ENCODE measurements at places on chromosomes 4 and X.

- DNase-seq = no peak
Observed at GRCh38 chr4:5050520-5051277, 581 bp upstream of the STK32B start.

DNA sequence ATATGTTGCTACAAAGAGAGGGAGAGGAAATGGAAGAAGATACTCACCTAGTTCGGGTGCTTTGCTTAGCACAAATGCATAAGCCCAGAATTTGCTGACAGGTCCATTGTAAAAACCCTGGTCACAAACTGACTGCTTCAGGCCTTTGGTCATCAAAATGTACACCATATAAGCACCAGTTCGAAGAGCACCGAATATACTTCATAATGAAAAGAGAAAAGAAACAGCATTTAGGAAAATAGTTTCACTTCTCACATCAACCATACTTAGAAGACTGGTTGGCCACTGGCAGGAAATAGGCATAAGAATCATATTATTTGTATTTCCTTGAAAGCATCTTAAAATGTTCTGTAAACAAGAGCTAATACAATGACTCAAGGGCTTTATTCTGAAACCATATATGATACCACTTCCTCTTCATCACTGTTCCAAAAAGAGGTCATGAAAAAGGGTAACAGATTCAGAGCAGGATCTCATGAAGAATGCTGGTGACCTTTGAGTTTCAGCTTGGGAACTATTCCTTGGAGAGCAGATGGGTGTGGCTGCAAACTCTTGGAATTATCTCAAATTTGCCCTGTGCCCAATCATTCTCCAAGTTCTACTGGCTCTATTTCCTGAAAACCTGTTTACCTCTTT is 138.7 kb downstream of the ELOVL6 start:
- peak; percentile 30 for DNase-seq

- DNase-seq = peak; percentile 75
Observed at GRCh38 chrX:130097507-130098209, 12.6 kb downstream of the ELF4 start.

GRCh38 chr4:109248322-109248900 is 54.0 kb downstream of the COL25A1 start:
- no peak for DNase-seq

DNA sequence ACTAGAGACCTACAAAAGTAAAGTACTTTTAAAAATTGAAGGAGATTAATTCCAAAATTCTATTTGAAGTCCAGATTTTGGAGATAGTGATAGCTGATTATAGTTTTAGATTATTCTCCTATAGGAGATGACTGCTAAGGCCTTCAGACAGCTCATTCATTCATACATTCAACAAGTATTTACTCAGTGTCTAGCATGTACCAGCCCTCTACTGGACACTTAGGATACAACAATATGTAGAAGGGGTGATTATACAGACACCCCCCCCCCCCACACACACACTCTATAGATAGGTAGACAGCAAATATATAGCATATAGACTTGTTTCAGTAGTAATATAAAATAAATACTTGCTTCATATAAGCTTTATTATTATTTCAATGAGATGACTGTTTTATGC is 60.4 kb upstream of the TAF9B start:
- no peak for DNase-seq

DNA sequence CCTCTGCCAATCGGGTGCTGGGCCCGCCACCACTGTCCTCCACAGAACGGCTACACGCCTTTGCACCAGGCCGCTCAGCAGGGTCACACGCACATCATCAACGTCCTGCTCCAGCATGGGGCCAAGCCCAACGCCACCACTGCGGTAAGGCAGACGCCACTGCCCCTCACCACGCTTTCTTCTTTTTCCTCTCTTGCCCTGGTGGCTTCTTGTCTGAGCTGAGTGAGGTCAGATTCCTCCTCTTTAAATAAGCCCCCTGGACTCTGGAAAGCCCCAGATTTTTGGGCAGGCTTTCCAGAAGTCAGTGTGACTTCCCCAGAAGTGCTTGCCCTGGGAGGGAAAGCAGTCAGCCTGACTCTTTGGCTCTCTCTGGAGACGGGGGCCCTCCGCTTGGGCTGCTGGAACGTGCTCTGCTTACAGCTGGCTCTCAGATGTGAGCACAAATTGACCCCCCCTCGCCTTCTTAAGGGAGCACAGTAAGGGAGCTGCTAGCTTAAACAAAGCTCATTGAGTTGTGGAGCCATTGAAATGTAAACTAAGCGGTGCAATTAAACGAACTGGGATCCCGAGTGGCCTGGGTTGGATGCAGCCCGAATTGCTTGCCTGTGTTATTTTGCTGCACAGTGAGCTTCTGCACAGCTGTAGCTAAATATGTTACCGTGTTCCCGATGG is 243.1 kb downstream of the ANK2 start:
- no peak for DNase-seq

DNA sequence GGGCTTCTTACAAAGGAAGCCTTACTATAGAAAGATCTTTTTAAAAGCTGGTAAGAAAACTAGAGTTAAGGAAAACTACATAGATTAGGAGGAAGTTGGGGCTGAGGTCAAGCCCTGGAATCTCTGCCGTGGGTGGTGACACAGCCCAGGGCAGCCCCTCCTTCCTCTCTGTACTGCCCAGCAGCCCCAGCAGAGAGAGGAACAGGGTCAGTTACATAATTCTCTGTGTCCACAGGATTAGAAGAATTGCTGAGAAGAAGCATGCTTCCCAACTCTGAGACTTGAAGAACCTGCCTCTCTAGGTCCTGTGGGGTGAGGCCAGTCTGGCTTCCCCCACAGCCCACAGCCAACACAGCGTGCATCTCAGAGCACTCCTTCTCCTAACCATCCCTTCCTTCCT is 9.2 kb upstream of the ABLIM2 start:
- no peak for DNase-seq

DNA sequence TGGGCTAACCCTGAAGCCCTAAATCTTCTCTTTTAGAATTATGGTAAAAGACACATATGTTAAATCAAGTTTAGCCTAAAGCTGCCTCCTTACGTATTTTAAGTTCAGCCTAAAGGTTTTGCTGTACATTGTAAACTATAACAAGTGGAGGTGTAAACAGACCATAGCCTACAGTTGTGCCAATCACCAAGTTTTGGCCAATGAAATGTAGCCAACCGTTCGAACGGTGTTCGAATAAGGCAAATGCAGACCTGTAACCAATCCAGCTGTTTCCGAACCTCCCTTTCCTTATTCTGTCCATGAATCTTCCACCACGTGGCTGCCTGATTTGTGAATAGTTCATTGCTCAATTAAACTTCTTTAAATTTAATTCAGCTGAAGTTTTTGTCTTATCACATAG is 52.1 kb upstream of the TBC1D9 start:
- DNase-seq = no peak

DNA sequence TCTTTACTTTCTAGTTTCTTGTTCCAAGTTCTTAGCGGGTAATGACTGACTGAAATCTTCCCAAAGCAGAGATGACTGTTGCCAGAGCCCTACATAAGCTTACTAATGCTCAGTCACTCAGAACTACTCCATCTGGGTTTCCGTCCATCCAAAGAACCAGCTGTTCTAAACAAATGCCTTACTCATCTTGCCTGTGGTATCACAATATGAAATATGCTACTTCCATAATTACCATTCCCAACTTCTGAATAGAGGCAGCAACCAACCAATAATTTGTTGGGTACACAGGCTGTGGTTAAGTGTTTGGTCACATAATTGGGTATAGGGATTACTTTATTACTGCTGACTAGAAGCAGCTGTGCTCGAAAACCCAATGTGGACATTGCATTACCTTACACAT is 930.2 kb upstream of the DIAPH2 start:
- DNase-seq = no peak

DNA sequence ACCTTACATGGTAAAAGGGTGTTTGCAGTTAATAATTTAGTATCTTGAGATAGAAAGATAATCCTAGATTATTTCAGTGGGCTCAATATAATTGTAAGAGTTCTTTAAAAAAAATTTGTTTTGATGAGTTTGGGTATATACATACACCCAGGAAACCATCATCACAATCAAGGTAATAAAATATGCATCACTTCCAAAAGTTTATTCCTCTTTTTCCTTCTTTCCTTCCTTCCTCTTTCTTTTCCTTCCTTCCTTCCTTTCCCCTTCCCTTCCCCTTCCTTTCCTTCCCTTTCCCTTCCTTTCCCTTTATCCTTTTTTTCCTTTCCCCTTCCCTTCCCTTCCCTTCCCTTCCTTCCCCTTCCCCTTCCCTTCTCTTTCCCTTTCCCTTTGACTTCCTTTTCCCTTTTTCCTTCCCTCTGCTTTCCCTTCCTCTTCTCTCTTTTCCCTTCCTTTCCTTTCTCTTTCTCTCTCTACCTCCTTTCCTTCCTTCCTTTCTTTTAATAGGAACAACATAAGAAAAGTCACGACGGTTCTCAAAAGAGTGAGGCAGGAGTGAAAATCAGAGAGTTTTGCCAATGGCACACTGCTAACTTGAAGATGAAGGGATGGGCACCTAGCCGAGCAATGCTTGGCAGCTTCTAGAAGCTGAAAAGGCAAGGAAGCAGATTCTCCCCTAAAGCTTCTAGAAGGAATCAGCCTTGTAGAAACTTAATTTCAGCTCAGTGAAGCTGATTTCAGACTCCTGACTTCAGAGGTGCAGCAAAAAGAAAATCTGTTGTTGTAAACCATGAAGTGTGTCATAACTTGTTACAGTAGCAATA is 2050.2 kb upstream of the AGA start:
- DNase-seq = no peak

DNA sequence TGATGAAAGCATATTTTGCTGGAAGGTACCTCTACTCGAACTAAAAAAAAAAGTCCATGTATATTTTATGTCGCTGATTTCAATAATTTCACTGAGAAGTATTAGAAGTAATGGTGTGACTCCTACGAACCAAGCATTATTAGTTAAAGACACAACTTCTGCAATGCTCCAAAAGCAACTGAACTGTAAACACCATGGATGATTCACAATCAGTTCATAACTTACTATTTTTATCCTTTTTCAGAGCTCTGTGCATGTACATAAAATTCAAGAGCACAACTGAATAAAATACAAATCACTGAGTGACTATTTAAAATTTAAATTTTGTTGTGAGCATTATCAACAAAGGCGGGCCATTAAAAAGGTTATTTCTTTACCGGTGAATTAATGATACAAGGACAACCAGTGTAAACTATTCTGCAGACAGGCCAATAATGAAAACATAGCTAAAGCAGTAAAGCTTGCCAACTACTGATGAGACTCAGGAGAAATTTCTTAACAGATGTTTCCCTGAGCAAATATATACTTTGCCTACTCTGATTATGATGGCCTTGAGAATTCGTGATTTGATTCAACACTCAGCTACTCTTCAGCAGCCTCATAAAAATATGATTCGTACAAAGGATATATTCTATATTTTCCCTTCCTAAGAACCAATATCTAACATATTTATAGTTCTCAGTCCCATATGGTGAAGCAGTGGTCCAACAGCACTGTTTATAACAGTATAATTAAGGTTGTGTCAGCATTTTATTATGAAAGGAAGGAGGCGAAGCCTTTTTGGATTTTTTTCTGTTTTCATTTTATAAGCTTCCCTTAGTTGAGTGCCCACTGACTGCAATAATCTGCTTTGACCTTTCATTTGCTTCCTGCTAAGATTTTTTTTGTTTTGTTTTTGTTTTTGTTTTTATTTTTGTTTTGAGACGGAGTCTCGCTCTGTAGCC is 62.8 kb upstream of the NEIL3 start:
- no peak for DNase-seq

DNA sequence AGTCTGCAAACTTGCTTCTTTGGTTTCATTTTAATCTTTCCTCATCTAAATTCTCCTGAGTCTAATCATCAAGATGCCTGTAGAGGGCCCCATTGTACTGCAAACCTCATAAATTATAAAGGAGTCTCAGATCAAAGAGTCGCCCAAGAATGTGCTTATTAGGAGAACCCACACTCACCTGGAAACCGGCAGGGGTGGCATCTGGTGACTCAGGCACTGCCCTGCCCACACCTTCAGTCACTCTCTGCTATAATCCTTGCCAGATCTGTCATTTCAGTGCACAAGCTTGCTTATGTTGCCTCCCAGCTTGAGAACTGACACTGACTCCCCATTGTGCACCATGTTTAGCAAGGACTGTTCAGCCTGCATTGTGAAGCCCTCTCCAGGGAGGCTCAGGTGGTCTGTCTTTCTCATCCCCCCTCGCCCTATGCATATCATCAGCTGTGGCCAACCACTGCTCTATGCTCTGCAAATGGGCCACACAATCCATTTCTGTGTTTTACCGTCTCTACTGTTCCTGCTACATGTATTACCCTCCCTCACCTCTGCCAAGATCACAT is 12.4 kb downstream of the EPGN start:
- DNase-seq = peak; percentile 42

- DNase-seq = no peak
Observed at GRCh38 chrX:124476562-124476961, 130.2 kb downstream of the SH2D1A start.

GRCh38 chr4:153763404-153763803 is 3.6 kb upstream of the RNF175 start:
- DNase-seq = no peak

GRCh38 chr4:88719381-88719780 is 21.8 kb upstream of the NAP1L5 start:
- no peak for DNase-seq

DNA sequence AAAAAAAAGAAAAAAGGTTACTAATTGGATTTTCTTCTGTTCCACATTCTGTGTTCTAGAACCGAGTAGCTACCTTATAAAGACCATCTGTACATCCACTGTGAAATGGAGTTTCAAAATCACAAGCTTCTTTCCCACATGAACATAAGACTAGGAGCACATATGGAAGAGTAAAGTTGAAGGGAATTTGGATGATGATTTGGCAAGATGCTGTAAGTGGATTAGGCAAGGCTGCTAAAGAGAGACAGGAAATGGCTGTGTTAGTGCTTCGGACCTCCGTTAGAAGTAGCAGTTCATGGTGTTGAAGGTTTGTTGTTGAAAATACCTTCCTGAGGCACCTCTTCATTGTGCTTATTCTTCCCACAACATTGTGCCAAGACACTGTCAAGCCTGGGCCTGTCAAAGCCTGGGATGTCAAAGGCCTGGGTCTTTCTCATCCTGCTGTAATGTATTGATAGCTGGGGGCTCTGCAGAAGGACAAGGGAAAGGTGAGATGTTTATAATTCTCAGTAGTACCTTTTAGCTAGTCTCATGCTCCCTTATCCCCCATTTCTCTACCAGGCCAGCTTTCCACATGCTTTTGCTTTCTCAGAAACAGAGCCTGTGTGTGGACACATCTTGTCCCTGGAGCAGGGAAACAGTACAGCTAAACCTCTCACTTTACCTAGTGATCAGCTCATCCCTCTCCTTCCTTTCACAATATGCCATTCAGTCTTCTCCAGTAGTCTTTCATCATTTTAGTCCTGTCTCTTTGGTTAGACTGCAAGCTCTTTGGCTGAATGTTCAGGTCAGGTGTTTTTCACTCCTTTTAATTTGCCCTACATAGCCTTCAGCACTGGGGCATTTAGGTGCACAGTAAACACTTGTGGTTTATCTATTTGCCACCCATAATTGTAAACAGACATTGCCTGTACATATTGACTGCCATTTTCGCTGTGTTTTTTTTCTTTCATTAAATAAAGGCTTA is 37.9 kb upstream of the CYP2U1 start:
- DNase-seq = no peak

GRCh38 chrX:46758956-46759644 is at the start of gene SLC9A7:
SLC9A7 (minus strand) TSS chrX:46759118; CDS start chrX:46759029, 89 bp downstream.
- DNase-seq = peak; percentile 74

GRCh38 chr4:23750125-23750524 is 139.7 kb downstream of the PPARGC1A start:
- DNase-seq = no peak
